ENCODE measurements at places on chromosomes 16 and 17.

DNA sequence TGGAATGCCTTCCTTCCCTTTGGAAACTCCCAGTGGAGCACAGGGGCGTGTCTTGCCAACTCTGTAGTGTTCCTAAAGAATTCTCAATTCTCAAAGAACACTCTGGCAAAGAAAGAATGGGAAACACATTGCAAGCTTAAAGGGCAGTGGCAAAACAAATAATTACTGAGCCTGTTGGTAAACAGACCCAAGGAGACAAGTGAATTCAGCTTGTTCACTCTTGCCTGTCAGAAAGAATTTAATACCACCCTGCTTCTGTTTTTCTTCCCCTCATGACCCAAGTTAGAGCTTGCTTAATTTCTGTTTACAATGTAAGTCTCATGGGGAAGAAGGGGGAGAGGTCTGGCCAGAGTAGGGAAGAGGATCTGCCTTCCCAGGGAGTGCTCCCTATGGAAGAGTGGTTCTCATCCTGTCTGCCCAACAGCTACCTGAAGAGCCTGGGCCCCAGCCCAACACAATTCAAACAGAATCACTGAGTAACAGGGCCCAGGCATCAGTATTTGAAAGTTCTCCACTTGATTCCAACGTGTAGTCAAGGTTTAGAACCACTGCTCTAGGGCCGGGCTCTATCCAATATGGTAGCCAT, 386.0 kb downstream of the SLC39A11 start:
- no peak for DNase-seq

GRCh38 chr17:66737524-66737923, 97.4 kb upstream of the CACNG5 start:
- no peak for DNase-seq

GRCh38 chr16:16994831-16995230, 475.9 kb downstream of the XYLT1 start:
- DNase-seq, result no peak

GRCh38 chr16:24858219-24859041, 12.7 kb downstream of the SLC5A11 start:
- peak; percentile 47 for DNase-seq

- DNase-seq, result no peak
Measured at GRCh38 chr17:7839190-7839875, 5.3 kb downstream of the KDM6B start.

DNA sequence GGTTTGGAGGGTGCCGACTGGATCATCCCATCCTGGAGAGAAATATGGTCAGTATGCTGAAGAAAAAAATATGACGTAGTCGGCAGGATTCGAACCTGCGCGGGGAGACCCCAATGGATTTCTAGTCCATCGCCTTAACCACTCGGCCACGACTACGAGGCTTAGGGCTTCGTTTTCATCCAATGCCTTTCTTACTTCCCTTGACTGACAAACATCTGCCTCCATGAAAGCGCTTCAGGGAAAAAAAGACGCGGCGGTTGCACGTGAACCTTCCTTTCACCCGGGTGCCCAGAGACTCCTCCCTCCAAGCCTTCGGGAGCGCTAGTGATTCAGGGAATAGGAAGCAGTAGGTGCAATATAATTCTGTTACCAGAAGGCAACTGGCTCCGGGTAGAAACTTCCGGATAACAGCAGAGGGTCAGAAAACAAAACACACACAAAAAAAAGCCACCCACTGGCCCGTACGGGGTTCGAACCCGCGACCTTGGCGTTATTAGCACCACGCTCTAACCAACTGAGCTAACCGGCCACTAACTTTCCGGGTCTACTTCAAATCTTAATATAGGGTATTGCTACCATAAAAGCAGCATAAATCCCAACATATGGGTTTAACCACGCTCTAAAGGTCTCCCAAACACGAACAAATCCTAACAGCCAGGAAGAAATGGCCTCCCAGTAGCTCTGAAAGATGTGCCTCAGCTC, 16.3 kb upstream of the AURKB start:
- DNase-seq, result peak; percentile 38

GRCh38 chr16:85637808-85638647, 24.9 kb downstream of the GSE1 start:
- no peak for DNase-seq

DNA sequence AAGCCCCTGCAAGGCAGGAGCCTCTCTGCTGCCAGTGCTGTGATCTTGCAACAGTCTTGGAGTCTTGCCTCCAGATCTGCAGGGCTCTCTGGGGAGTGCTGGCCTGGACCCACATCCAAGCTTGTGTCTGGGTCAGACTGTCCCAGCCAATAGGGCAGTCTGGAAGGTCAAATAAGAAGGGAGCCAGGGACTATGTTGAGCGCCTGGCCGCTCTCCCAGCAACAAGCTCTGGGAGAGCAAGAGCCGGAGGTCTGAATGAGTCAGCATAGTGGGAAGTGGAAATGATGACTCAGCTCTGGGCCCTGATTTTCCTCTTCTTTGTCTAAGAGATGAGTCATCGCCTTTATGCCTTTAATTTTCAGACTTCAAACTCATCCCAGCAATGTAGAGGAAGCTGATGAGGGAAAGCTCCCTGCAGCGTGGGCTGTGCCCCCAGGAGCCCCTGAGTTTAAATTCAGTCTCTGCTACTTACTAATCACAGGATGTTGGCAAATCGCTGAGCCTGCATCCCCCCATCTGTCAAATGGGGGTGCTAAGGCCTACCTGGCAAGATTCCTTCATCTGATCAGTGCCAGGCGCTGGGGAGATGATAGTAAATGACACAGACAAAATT, 43.6 kb upstream of the HAPSTR1 start:
- DNase-seq, result peak; percentile 35

GRCh38 chr17:77254951-77255825, 114.4 kb downstream of the SEC14L1 start:
- no peak for DNase-seq

- peak; percentile 23 for DNase-seq
Measured at GRCh38 chr17:74566132-74566753, 1.1 kb downstream of the CD300H start.

GRCh38 chr16:19384656-19385055, 33.0 kb upstream of the TMC5 start:
- no peak for DNase-seq

GRCh38 chr17:33204701-33205100, 88.4 kb downstream of the ASIC2 start:
- no peak for DNase-seq

DNA sequence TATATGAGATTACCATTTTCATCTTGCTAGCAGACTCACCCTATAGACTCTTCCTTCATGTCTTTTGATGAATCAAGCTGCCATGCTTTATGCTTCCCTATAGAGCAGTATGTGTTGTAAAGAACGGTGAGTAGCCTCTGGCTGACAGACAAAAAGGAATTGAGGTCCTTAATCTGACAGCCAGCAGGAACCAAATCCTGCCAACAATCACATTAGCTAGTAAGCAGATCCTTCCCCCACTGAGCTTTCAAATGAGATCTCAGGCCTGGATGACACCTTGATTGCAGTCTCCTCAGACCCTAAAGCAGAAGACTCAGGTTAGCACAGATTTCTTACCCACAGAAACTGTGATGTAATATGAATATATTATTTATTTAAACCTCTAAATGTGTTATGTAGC, 577.0 kb downstream of the CDH11 start:
- DNase-seq, result no peak

Measured in stimulated activated CD4-positive, alpha-beta T cell treated with anti-CD3 and anti-CD28 coated beads, Interleukin-4, amount 100 ng/mL, for 1 hour (primary cell).